ENCODE measurements at places on chromosomes 2 and 18.

GRCh38 chr2:12264146-12264545 lies 452.6 kb upstream of the TRIB2 start:
- DNase-seq = no peak

DNA sequence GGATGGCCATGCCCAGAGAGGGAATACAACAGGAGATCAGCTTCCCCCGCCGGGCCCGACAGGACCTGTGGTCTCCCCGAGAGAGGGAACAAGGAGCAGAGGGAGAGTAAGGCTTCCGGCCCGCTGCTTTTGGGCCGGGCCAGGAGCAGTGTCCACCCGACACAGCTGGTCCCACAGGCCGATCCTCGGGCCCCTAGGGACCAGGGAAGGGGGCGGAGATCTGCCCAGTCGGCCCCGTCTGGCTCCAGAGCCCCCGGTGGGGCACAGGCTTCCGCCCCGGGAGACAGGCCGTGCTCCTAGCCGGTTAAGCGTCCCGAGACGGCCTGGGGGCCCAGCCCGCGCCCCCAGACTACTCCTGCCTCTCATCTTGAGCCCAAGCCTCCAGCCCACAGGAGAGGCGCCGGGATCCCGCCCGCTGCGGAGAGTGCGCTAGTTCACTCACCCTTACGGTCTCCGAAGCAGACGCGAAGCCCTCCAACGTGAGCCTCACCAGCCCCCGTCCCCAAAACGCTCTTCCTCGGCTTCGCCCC lies at the start of gene MCFD2:
Gene MCFD2, minus strand, starts transcription at position 526 of the 530 bp plus-strand sequence. CDS start 6,635 bp downstream, outside the sequence.
- DNase-seq = no peak

GRCh38 chr2:205787761-205788160 lies 105.5 kb downstream of the NRP2 start:
- no peak for DNase-seq

GRCh38 chr18:60508108-60508507 lies 135.5 kb upstream of the MC4R start:
- DNase-seq = no peak

- no peak for DNase-seq
Measured at GRCh38 chr2:12031866-12032265, 285.4 kb downstream of the LPIN1 start.

DNA sequence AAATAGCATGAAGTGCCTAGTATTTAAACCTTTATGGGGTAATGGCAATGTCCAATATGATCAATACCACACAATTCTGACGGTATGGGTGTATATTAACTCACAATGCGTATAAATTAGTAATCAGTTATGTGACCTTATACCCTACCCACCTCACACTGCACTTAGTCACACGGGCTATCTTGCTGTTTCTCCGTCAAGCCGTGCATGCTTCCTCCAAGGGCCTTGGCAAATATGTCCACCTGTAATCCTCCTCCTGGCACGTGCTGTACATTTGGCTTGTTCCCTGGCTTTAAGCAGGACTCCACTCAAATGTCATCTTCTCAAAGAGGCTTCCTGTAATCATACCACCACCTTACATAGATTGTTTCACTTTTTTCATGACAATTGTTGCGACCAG lies 12.2 kb downstream of the TNFRSF11A start:
- DNase-seq = no peak

GRCh38 chr2:27724191-27724590 lies 47.3 kb upstream of the MRPL33 start:
- no peak for DNase-seq

DNA sequence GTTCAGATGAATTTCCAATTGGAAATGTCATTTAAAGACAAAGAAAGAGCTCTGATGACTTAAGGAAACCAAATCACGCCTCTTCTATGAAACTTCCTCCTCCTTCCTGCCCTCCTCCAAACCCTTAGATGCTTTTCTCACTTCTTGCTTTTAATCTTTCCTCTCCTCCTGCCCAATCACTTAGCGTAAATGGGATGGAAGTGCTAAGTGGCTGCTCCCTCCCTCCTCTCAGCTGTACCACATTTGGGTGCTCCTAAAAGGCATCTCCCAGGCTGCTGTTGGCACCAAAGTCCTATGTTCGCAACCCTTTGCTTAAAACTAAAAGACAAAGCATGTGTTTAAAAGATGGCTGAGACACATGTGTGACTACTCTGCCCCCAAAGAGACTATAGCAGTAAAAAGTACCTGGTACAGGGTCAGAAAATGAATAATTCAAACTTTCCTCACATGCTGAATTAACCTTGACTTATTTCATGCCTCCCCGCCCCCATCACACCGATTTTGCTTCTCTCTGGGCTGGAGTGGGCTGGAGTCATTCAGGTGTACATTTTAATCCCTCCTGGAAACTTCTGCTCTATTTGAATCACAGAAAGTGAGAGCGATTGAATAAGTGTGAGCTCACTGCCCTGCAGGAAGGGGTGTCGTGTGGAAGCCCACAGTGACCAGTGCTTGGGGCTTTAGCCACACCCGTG lies 59.2 kb upstream of the KLF7 start:
- no peak for DNase-seq

DNA sequence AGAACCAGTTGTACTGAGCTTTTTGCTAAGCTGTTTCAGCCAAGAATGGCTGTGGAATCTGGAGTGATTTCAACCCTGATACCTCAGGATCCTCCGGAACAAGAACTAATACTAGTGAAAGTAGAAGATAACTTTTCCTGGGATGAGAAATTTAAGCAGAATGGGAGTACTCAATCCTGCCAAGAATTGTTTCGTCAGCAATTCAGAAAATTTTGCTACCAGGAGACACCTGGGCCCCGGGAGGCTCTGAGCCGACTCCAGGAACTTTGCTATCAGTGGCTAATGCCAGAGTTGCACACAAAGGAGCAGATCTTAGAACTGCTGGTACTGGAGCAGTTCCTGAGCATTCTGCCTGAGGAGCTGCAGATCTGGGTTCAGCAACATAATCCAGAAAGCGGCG lies 1.6 kb downstream of the ZNF397 start:
- DNase-seq = no peak

GRCh38 chr2:143401861-143402260 lies 272.6 kb downstream of the ARHGAP15 start:
- DNase-seq = no peak

DNA sequence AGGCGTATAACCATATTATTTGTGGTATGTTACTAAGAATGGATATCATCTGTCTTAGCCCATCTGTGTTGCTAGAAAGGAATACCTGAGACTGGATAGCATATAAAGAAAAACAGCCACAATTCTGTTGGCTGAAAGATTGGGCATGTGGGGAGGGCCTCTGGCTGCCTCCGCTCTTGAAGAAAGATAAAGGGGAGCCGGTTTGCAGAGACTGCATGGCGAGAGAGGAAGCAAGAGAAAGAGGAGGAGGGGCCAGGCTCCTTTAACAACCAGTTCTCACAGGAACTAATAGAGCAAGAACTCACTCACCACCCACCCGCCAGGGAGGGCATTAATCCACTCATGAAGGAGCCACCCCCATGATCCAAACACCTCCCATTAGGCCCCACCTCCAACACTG lies 29.2 kb upstream of the UXS1 start:
- DNase-seq = no peak

GRCh38 chr2:140808820-140809219 lies 1322.0 kb downstream of the LRP1B start:
- peak; percentile 8 for DNase-seq

DNA sequence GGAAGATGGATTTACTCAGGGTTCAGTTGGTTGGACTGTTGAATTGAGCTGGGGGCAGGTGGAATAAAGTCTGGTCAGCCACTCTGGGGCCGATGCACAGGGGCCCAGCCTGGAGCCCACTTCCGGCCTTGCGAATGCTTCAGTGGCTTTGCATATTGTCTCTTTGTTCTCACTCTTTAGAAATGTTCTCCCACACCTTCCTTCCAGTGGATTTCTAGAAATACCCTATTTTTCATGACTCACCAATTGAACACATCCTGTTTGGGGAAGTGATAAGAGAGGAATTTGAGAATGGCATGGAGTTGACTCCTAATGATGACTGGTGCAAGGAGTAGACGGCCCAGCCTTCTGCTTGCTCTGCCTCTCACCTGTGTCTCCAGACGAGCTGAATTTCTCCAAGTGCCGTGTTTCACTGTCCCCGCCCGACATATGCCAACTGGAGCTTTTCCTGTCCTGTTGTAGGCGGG lies 28.1 kb downstream of the ASAP2 start:
- no peak for DNase-seq

- no peak for DNase-seq
Measured at GRCh38 chr2:119108186-119108585, 50.4 kb downstream of the C1QL2 start.

DNA sequence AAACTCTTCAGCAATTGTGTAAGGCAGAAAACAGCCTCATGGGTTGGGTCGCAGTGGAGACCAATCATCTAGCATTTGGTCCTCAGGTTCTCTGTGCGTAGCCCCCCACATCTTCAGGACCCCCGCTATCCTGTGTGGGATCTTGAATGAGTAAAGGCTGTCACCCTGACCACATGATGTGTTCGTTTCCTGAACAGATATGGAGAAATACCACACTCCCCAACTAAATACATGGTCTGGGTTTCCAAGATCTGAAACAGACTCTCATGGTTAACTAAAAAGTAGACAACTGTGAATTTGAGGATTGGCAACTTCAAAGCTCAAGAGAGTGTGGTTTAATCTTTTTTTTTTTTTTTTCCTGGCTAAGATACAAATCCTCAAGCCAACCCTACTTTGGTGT lies 23.2 kb downstream of the DOCK10 start:
- DNase-seq = no peak

- DNase-seq = no peak
Measured at GRCh38 chr18:3384664-3385563, 65.1 kb upstream of the TGIF1 start.

DNA sequence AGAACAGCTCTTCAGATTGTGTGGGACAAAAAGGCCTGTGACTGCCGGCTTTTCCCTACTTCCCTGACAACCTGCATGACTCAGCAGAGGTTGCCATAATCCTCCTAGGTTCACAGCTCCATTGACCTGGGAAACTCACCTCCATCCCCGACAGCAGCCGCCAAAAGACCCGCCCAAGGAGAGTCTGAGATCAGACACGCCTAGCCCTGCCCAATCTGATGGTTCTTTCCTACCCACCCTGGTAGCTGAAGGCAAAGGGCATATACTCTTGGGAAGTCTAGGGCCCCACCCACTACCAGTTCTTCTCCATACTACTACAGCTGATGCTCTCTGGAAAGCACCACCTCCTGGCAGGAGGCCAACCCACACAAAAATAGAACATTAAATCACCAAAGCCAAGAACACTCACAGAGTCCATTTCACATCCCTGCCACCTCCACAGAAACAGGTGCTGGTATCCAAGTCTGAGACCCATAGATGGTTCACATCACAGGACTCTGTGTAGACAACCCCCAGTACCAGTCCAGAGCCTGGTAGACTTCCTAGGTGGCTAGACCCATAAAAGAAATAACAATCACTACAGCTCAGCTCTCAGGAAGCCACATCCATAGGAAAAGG lies 140.6 kb downstream of the NETO1 start:
- peak; percentile 50 for DNase-seq

DNA sequence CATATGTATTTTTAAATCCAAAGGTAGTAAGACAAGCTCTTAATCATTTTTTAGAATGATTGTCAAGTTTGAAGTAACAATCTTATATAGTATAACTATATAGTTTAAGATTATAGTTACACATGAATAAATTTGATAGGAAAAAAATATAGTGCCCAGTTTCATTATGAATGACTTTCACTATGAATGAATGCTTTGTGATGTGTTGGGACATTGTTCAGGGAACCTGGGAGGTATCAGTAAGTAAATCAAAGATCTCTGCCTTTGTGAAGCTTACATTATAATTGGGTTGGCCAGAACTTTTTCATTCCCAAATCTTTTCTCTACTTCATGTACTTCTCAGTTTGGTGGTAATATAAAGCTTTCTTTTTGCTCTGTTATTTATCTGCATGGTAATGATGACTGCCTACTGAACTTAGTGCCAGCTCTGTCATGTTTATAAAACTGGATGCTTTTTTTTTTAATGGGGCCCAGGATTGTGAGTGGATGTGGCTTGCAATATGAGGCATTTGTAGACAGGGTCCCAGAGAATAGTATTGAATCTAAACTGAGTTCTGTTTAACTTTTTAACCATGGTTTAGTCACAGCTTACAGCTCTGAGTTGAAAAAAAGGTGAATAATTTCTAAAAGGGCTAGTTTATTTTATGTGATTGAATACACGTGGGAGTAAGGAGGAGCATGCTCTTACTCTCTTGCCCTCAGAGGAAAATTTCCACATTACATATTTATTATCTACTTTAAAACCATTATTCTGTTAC lies 23.3 kb downstream of the GLS start:
- DNase-seq = no peak

DNA sequence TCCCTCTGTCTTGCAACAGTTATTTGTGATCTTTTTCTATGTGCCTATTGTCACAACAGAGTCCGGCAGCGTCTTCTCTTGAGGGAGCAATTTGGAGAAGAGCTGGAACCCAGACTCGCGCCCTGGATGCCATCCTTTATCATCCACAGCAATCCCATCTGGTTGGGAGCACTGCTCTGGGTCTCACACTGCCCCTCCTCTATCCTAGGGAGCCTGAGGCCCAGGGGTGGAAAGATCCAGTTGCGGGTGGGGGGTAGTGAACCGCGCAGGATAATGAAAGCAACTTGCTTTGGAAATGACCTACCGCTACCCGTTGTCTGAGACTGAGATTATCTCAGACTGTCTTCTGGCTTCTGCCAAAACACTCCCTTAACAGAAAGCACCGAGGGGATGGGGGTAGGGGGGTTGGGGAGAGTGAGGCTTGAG lies 713 bp downstream of the WBP1 start:
- DNase-seq = no peak

DNA sequence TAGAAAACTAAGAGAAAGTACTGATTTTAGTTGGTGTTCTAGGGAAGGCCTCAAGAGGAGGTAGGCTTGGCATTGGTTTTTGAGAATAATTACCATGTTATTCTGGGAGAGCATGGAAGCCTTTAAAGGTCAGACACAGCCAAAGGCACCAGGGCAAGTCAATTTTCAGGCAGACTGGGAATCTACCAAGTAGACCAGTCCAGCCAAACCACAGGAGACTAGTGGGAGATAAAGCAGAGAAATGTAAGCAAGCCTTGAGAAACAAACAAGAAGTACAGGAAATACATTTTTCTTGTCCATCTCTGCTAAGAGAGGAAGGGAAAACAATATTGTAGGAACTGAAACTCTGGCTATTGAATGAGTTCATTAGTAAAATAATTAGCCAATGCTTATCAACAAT lies 5.5 kb upstream of the CCDC68 start:
- no peak for DNase-seq

- no peak for DNase-seq
Measured at GRCh38 chr18:3874125-3874524, 424.2 kb downstream of the TGIF1 start.

DNA sequence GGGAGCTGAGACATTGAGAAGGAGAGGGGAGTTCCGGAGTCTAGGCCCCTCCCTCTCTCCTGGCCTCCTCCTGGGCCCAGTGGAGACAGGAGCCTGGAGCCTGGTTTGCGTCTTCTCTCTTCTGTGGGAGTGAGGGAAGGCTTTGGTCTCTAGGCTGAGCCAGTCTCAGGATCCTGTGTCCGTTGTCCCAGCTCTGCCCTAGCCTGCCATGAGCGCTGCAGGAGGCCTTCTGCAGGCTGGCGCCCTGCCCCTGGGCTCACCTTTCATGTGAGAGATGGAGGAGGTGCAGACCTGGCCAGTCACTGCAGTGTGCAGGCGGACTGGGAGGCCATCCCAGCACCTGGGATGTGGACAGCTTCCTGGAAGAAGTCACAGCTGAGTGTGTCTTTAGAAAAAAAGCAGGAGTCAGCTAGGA lies 8.7 kb downstream of the IMPA2 start:
- DNase-seq = no peak
